ENCODE measurements at places on chromosomes 1 and 21. TPM values are rescaled to one million over a fixed set of nuclear protein-coding genes. Genes with fewer than 3 reads are reported as not detected.

DNA sequence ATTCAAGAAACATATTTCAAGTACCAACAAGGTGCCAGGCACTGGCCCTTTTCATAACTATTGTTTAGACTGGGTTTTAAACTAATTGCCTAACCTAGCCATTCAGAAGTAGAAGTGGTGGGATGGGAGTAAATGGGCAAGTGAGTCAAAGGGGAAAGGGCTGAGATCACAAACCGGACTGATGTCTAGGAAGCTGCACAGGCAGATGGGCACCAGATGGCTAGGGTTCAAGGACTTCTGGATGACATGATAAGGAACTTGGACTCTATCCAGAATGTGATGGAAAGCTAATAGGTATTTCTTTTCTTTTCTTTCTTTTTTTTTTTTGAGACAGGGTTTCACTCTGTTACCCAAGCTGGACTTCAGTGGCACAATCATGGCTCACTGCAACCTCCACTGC, 46.6 kb downstream of the LYST start:
- no peak for DNase-seq

The SPRR5 gene
- total RNA-seq, result not detected

- DNase-seq, result peak; percentile 95
Observed at GRCh38 chr1:178931858-178932551, 61.1 kb upstream of the ANGPTL1 start.

The TNNT2 gene
- total RNA-seq, result 156 TPM

DNA sequence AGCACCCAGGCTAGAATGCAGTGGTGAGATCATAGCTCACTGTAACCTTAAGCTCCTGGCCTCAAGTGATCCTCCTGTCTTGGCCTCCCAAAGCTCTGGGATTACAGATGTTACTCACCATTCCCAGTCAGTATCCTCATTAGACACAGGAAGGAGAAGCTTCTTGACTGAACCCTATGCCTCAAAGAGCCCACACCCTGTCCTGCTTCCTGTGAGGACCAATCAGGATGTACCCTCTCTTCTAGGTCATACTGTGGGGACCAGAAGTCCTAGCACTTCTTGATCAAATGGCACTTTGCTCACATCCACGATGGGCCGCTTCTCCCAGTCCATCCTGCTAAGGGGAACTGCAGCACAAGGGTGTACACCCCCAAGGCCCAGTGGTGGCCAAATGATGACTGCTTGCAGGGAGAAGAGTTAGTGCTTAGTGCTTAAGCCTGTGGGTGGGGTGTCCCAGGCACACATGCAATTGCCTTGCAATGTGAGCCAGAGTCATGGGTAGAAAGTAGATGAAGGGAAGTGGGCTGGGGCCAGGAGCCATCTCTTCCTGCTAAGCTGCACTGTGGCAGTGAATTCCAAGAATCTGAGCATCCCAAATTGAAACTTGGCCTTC, 9.8 kb downstream of the CD34 start:
- DNase-seq, result no peak

DNA sequence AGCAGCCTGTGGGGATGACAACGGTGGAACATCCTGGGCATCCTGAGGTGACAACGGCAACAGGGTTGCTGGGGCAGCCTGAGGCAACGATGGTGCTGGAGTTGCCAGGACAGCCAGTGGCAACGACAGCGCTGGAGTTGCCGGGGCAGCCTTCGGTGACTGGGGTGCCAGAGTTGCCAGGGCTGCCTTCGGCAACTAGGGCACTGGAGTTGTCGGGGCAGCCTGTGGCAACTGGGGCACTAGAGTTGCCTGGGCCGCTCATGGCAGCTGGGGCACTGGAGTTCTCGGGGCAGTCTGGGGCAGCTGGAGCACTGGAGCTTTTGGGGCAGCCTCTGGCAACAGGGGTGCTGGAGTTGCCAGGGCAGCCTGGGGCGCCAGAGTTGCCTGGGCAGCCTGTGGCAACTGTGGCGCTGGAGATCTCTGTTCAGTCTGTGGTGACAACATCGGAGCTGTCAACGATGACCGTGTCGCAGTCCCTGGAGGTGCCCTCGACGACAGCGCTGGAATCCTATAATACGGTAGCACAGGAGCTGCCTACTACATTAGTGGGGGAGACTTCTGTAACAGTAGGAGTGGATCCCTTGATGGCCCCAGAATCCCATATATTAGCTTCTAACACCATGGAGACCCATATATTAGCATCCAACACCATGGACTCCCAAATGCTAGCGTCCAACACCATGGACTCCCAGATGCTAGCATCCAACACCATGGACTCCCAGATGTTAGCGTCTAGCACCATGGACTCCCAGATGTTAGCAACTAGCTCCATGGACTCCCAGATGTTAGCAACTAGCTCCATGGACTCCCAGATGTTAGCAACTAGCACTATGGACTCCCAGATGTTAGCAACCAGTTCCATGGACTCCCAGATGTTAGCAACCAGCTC, 8.2 kb downstream of the SON start:
- no peak for DNase-seq

DNA sequence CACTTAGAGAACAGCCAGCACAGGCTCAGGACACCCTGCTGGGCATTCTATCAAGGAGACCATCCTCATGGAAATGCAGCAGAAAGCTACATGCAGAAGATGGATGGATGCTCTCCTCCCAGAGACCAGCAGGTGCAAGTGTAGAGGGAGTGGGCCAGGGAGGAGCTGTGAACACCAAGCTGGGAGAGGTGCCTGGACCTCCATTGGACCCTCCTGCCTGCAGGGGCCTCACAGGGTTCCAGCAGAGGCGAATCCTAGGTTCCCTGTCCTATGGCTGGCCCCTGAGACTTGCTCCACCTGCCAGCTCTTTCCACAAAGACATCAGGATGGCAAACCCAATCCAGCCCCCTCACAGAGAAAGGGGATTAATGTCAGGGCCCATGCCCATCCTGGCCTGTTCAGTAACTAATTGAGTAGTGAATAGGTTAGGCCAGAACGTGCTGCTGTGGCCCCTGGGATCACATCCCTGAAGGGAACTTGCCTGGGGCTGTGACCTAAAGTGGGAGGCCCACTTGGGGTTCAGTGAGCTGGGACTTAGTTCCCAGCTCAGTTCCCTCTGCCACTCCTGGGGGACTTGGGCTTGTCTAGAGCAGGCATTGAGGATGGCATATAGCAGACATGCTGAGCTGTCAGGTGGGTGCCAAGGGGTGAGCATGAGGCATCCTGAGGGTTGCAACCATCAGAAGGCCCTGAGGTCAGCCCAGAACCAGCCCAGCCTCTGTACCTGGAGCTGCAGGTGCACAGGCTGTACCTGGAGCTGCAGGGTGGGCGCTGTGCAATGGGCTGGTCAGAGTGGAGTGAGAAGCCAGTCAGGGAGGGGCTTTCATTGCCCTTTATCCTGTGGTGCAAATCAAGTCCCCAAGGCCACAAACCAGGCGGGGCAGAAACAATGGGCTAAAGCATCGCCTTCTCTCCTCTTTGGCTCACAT, 22.9 kb upstream of the ZNF678 start:
- DNase-seq, result no peak

The ZYG11A gene
- total RNA-seq, result 0.13 TPM

DNA sequence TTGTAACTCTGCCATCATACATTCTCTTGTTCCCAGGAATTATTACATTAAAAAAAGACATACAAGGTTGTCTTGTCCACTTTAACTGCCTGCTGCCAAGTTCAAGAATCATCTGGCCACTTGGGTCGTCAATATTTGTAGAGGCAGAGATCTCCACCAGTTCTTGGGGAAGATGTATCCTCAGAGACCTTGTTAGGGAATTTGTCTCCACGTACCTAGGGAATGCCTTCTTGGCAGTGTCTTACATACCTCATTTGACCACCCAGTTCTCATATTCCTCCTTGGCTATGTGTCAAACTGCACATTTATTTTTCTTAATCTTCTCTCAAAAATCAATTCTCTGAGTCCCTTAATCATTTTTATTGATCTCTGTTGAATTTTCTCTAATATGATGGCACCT, 266.0 kb downstream of the SPATA17 start:
- no peak for DNase-seq

DNA sequence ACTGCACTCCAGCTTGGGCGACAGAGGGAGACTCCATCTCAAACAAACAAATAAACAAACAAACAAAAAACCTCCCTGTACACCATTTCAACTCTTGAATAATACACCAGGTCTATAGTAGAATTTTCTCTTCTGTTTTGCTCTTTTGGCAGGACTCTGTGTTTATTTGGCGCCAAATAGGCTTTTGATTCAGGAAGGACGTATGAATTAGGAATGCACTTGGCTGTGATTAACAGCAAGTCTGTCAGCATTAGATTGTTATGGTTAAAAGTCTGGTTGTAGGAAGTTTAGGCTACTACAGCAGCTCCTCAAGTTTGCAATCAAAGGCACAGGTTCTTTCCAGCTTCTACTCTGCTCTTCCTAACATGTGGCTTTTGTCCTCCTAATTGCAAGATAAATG, 113.8 kb upstream of the KCNK1 start:
- no peak for DNase-seq

The GPX7 gene
- 32.4 TPM for total RNA-seq

The CD101 gene
- 0.40 TPM for total RNA-seq

DNA sequence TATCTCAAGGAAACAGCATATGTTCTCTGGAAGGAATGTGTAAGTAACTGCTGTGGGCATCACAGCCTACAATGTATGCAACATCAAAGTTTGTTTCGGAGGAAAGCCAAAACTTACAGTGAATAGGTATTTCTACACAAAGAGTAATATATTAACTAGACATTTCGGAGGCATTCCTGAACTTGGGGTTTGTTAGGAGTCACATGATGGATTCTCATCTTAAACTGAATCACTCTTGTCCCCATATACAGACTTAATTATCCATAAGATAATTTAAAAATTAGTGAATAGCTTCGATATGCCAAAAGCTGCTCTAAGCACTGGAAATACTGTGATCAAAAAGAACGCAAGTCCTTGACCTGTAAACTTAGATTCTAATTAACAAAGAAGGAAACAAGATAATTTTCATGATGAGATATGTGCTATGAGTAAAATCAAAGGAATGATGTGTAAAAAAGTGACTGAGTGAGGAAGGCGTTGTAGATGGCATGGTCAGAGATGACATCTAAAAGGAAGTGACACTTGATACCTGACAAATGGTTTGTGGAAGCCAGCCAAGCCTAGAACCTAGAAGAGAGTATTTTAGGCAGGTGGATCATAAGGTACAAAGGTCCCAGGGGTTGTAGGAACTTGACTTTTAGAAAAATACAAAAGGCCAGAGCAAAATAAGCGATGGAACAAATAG, 273.1 kb downstream of the MRPL39 start:
- DNase-seq, result no peak
